Activated T-helper 2 cell treated with anti-CD3 and anti-CD28 coated beads, Interferon-gamma antibody, Interleukin-2, Interleukin-4, amounts not matched to agents 10 μg/mL and 5 μg/mL and 100 μg/mL, durations not matched to agents 14 hours and 24 hours and 36 hours (primary cell): ENCODE measurements at places on chromosomes 3 and 15. TPM values are rescaled to one million over a fixed set of nuclear protein-coding genes. Genes with fewer than 3 reads are reported as not detected.
A peak's percentile ranks its signal among the peaks of the same experiment; 100 is the strongest.

Gene TM6SF1
- 1.7 and 3.3 TPM in 2 replicates for total RNA-seq

Gene DCBLD2
- total RNA-seq: 4.2 and 5.1 TPM in 2 replicates

Gene EPHB1
- total RNA-seq: 0.71 and 1.5 TPM in 2 replicates

Gene PATL2
- 15.3 and 16.9 TPM in 2 replicates for total RNA-seq

Gene USP8
- 57.2 and 57.4 TPM in 2 replicates for total RNA-seq

- no peak overlapping the region for H3K4me3 ChIP-seq
- no peaks in the 10 kb centered on the region for H3K36me3 ChIP-seq
- peaks cover 3% of the 10 kb centered on the region for H3K27me3 ChIP-seq
- no peaks in the 10 kb centered on the region for H3K4me1 ChIP-seq
Observed at GRCh38 chr15:32982001-32982400, 212.5 kb downstream of the FMN1 start.

DNA sequence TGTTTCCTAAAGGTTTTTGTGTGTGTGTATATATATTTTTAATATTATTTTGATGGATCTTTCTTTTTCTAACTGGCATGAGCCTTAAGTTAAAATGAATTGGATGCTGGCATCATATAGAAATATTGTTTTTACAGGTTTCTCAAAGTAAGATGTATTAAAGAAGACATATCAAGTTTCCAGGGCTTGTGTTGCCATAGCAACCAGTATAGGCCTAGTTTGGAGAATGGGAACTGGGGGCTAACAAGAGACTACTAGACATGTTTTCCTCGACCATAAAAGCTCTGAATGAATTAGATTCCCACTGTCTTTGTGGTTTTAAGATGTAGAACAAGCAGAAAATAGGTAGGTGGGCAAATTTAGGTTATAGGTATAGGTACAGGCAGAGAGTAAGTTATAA, 771.4 kb downstream of the TUSC7 start:
- no peaks in the 10 kb centered on the region for H3K27me3 ChIP-seq
- H3K4me1 ChIP-seq: no peaks in the 10 kb centered on the region
- DNase-seq: no peak
- H3K4me3 ChIP-seq: no peak overlapping the region
- no peaks in the 10 kb centered on the region for H3K36me3 ChIP-seq

DNA sequence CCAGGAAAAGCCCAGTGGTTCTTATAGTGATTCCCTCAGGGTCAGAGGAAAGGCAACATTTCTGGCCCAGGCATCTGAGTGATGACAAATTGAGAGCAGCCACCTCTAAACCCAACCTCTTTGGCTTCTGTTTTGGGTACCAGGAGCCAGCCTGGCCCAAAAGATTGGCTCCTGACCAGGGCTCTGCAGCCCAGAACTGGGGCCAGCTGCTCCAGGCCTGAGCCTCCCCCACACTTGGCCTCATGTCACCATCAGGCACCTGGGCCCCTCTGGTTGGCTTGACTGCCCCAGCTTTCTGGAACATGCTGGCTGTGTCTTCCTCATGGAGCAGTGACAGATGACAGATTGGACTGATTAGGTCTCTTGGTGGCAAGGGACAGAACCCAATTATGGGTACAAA, 26.0 kb upstream of the HCN4 start:
- H3K4me1 ChIP-seq: no peaks in the 10 kb centered on the region
- no peak overlapping the region for H3K27ac ChIP-seq
- H3K4me3 ChIP-seq: no peak overlapping the region
- no peaks in the 10 kb centered on the region for H3K36me3 ChIP-seq
- H3K27me3 ChIP-seq: no peaks in the 10 kb centered on the region

- no peak overlapping the region for H3K4me3 ChIP-seq
- DNase-seq: no peak
- no peak overlapping the region for H3K27ac ChIP-seq
- no peaks in the 10 kb centered on the region for H3K36me3 ChIP-seq
- no peaks in the 10 kb centered on the region for H3K27me3 ChIP-seq
- no peaks in the 10 kb centered on the region for H3K4me1 ChIP-seq
Observed at GRCh38 chr3:53081318-53081717, 35.4 kb upstream of the SFMBT1 start.

DNA sequence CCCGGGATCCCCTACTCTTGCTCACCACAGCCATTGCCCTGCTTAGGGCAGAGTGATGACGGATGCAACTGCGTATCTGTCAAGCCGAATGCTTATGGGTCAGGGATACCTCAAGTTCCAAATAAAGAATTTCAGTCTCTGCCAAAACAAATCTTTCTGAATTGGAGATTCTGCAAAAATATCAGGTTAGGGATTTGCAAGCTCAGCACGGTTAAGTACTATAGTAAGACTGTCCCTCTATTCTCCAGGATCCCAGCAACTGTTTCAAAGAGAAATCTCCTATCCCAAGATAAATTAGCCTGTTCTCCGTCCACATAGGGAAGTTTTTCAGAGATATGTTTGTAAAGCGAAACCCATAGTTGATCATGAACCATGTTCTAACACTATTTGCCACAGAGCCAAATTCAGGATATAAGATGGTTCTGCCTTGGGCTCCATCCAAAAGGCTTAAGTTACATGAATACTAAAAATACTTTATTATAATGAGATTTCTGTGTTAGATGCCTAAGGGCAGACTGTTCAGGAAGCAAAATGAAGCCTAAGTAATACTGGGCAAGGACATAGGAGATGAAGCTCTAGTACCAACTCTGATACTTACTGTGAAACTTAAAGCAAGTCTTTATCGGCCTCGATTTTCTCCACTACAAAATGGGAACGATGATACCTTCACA, 100.1 kb upstream of the LPP start:
- no peak overlapping the region for H3K4me3 ChIP-seq
- no peak for DNase-seq
- H3K27ac ChIP-seq: no peak overlapping the region
- H3K27me3 ChIP-seq: no peaks in the 10 kb centered on the region
- no peaks in the 10 kb centered on the region for H3K36me3 ChIP-seq

DNA sequence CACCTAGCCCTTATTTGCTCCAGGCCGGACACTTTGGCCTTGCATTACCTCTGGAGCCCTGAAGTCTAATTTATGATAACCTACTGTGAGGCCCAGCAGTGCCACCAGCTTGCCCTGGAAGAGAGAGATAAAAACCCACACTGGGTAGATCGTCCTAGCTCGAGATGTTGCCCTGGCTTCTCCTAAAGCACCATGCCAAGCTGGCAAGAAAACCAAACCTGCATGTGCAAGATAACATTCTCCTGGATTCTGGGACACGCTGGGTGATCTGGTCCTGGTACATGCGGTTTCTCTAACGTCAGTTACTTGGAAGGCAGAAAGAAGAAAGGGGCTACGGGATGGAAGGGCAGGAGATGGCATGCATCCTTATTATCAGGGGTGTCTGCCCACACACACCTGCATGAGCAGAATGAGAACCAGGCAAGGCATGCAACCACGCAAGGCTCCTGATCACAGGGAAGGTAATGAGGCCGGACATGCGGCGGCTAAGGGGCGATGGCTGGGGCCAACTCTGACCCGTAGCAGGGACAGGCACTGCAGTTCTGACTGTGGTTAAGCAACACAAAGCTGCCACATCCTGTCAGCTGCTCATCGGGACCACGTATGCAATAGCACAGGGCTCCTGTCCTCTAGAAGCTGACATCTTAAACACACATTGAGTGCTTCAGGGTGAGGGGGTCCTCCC, 73.0 kb downstream of the OXNAD1 start:
- H3K4me1 ChIP-seq: peaks cover 30% of the 10 kb centered on the region
- H3K36me3 ChIP-seq: peaks cover 47% of the 10 kb centered on the region
- peak overlapping the region; percentile 27 for H3K4me3 ChIP-seq
- H3K27me3 ChIP-seq: no peaks in the 10 kb centered on the region

- no peak overlapping the region for H3K4me3 ChIP-seq
- H3K27me3 ChIP-seq: peaks cover 18% of the 10 kb centered on the region
- no peak overlapping the region for H3K27ac ChIP-seq
- H3K4me1 ChIP-seq: no peaks in the 10 kb centered on the region
Observed at GRCh38 chr15:31070867-31071266, 30.7 kb downstream of the TRPM1 start.

DNA sequence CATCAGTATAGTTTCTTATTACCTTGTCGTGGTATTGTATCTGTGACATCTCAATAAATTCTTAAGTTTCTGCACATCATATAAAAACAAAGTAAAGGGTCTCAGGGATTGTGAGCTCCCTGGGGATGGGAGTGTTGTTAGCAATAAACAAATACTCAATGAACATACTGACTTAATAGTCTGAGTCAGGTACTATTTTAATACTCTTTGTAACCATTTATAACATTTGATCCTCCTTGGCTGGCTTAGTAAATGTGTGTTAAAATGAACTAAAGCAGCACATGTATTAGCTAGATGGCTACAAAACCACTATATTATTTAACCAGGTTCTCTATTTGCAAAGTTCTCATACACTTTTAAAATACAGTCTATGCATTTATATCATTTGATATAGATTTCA, 1.8 kb downstream of the ICE2 start:
- peaks cover 42% of the 10 kb centered on the region for H3K4me1 ChIP-seq
- H3K36me3 ChIP-seq: peaks cover 38% of the 10 kb centered on the region
- no peak overlapping the region for H3K27ac ChIP-seq
- DNase-seq: no peak

GRCh38 chr3:80535286-80535685, 767.5 kb upstream of the ROBO1 start:
- H3K27me3 ChIP-seq: no peaks in the 10 kb centered on the region
- H3K36me3 ChIP-seq: no peaks in the 10 kb centered on the region
- DNase-seq: no peak
- H3K4me1 ChIP-seq: no peaks in the 10 kb centered on the region

DNA sequence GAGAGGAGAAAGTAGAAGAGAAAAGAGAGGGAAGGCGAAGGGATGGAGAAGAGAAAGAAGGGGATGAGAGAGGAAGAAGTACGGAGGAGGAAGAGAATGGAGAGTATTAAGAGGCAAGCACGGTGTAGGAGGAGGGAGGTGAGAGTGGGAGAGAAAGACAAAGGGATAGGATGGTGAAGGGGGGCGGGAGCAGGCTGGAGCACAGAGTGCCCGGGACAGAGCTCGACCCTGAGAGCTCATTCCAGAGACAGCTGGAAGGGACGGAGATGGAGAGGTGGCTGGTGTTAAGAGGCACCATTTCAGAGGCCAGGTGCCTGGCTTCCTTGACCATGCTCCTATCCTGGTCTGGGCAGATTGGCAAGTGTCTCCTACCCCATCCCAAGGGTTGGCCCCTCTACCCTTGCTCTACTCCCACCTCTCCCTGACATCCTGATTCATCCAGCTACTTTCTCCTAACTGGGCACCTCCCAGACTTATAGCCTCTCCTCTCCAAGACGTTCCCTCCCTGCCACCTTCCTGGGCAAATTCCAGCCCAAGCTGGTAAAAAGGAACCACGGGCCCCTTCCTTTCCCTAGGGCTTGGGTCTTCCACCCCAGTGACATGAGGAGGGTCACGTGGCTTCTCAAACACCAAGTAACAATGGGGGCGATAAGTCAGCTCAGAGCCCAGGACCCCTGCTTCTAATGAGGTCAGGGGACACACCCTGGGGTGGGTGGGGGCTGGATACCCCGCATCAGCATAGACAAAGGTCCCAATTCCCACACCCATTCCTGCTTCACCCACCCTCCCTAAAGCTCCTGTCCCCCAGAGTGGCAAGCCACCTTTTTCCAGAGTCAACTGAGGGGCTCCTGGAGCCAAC, 1.1 kb downstream of the CLCN2 start:
- peaks cover 14% of the 10 kb centered on the region for H3K4me1 ChIP-seq
- H3K27me3 ChIP-seq: no peaks in the 10 kb centered on the region
- peak overlapping the region; percentile 71 for H3K27ac ChIP-seq
- peaks cover 17% of the 10 kb centered on the region for H3K36me3 ChIP-seq
- peak overlapping the region; percentile 83 for H3K4me3 ChIP-seq

DNA sequence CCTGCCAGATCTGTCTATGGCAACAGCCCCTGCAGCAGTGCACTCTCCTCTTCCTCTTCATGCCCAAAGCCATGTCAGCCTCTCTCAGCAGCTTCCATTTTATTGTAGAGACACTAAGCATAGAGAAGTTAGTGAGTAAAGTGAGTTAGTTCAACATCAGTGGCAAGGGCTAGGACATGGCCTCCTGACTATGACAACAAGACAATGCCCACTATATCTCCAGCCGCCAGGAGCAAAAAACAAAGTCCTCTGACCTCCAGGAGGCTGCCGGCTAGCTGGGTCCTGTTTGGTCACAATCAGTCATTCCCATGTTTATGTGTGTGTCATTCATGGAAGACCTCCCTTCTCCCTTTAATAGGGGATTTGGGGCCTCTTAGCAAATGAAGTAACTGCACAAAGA, 14.9 kb downstream of the NR1I2 start:
- no peak overlapping the region for H3K4me3 ChIP-seq
- H3K4me1 ChIP-seq: no peaks in the 10 kb centered on the region
- no peak for DNase-seq
- no peak overlapping the region for H3K27ac ChIP-seq
- H3K27me3 ChIP-seq: peaks cover 21% of the 10 kb centered on the region
- H3K36me3 ChIP-seq: no peaks in the 10 kb centered on the region

DNA sequence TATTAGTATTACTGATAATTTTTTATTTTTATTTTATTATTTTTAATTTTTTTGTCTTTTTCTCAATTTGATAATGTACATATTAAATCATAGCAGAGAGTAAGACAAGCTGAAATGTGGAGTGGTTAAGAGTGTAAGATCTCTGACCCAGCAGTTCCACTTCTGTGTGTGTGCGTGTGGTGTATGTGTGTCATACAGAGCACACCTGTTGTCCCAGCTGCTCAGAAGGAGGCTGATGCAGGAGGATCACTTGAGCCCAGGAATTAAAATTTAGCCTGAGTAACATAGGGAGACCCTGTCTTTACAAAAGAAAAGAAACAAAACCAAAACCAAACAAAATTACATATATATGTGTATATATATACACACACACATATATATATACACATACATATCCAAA, 1.4 kb upstream of the CIDEC start:
- no peak for DNase-seq
- H3K27me3 ChIP-seq: peaks cover 3% of the 10 kb centered on the region
- no peaks in the 10 kb centered on the region for H3K36me3 ChIP-seq

GRCh38 chr3:130705501-130705900, 41.1 kb downstream of the PIK3R4 start:
- peaks cover 39% of the 10 kb centered on the region for H3K36me3 ChIP-seq
- no peak for DNase-seq
- no peak overlapping the region for H3K4me3 ChIP-seq

GRCh38 chr3:73212683-73213082, 151.2 kb downstream of the EBLN2 start:
- no peak overlapping the region for H3K4me3 ChIP-seq
- no peak for DNase-seq
- H3K27me3 ChIP-seq: no peaks in the 10 kb centered on the region
- no peak overlapping the region for H3K27ac ChIP-seq
- no peaks in the 10 kb centered on the region for H3K36me3 ChIP-seq

GRCh38 chr3:135426508-135426907, 539.0 kb upstream of the PPP2R3A start:
- no peak for DNase-seq
- no peaks in the 10 kb centered on the region for H3K4me1 ChIP-seq
- H3K4me3 ChIP-seq: no peak overlapping the region
- no peaks in the 10 kb centered on the region for H3K27me3 ChIP-seq

DNA sequence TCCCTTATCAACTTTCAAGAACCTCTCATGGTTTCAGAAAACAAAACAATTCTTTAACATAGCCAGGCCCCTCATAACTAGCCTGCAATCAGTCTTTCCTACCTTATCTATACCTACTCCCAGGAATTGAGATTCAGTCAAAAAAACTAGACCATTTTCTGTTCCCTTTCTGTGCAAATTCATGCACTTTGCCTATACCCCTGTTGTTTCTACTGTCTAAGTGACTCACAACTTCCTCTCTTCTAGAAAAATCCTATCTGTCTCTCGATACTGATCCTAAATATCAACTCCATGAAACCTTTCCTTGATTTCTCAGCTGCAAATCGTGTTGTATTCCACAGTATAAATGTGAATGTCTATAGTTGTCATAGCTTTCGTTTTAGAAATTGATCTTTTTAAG, 10.9 kb upstream of the IL1RAP start:
- DNase-seq: no peak
- H3K36me3 ChIP-seq: no peaks in the 10 kb centered on the region
- H3K27ac ChIP-seq: no peak overlapping the region
- peaks cover 24% of the 10 kb centered on the region for H3K27me3 ChIP-seq
- peaks cover 13% of the 10 kb centered on the region for H3K4me1 ChIP-seq
- H3K4me3 ChIP-seq: no peak overlapping the region
